ENCODE measurements at places on chromosomes 2 and 18.

DNA sequence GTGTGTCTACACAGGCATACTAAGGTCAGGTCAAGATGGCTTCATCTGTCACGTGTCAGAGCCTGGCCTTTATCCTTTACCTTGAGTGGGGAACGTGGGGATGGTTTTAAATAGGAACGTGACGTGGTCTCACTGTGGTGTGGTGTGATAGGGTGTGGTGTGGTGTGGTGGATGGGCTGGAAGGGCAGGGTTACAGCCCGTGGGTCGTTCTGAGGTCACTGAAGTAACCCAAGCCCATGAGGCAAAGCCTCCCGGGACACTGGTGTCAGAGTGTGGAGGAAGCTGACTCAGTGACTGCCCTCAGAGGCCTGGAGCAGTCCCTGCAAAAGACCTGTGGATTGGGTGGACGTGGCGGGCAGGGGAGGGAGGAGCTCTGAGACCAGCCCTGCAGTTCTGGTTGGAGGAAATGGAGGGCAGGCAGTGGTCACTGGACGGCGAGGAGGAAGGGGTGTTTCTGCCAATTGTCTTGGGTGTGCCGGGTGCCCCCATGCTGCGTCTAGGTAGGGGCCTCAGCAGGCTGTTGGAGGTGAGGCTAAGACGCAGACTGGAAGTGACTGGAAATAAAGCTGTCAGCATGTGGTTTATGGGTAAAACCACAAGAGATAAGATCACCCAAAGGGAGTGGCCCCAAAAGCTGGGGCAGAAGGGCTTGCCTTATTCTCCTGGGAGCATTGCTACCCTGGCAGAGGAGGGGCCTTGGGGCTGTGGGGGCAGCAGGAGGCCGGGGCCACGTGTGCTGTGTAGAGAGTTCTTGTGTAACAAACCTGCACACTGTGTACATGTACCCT, 84.8 kb downstream of the SH3RF3 start:
- no peak for DNase-seq

- no peak for DNase-seq
Measured at GRCh38 chr2:206790311-206790935, 25.0 kb downstream of the FASTKD2 start.

- no peak for DNase-seq
Measured at GRCh38 chr2:167733747-167734146, 513.6 kb downstream of the STK39 start.

- DNase-seq: no peak
Measured at GRCh38 chr18:28041366-28041765, 135.6 kb downstream of the CDH2 start.

DNA sequence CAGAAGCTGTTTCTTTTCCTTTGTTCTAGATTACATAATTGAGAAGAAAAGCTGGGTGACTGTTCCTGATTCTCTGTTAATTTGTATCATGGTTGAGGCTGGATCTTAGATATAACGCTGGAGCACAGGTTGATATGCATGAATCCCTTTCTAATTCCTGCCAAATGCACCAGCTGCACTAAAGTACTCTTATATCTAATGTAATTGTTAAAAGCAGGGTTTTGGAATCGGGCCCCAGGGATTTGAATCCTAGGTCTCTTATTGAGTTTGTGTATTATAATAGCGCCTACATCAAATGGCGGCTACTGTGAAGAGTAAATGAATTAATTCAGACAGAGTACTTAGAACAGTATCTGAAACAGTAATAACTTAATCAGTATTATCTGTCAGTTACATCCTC, 80.4 kb downstream of the MC4R start:
- DNase-seq: no peak

DNA sequence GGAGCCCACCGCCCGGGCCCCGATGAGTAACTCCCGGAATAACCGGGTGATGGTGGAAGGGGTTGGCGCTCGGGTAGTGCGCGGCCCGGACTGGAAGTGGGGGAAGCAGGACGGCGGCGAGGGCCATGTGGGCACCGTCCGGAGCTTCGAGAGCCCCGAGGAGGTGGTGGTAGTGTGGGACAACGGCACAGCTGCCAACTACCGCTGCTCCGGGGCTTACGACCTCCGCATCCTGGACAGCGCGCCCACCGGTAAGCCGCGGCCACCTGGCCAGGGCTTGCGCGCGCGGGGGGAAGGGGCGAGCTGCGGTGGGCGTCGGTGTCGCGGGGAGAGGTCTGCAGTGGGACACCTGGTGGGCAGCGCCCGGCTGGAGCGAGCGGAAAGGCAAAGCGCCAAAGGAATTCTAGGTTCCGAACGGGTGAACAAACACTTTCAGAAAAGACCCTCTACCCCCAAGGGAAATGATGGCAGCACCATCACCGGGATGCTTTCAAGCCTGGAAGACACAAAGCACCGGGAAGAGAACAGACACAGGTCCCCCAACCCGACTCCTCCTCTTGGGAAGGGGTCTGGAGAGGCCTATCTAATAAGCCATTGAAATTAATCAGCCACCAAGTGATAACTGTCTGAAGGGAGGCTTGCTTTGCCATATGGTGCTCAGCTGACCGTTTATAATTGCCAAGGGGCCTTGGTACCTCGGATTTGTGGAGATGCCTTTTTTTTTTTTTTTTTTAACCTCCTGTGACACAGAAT, 1.1 kb downstream of the MIB1 start:
- no peak for DNase-seq

DNA sequence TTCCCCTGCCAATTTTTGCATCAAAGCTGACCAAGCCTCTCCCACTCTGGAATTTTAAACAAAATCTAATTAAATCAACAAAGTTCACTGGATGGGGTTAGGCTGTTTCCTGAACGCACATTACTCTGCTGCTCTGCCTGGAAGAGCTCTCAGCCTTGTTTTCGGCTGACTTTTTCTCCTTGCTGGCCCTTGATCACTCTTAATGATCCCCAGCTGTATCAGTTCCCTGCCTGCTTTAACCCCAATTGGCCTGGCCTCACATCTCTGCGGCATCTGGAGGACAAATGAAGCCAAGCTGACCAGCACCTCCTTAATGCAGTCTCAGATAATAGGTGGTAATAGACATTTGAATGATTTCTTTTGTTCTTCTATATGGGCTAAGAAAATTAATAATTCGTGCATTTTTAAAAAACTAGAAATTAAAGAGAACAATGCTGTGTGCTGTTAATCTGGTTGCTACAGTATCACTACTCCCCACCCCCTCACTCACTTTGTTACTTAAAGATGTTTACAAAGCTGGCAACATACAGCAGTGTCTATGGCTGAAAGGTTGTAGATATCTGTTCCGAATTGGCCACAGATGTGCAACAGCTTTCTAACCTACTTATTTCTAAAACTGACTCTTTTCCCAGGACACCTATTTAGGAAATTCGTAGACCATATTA, 415.2 kb upstream of the KCNH7 start:
- no peak for DNase-seq

- no peak for DNase-seq
Measured at GRCh38 chr18:42977982-42978637, 137.4 kb downstream of the RIT2 start.

GRCh38 chr2:35973737-35974132, 381.8 kb upstream of the CRIM1 start:
- peak; percentile 95 for DNase-seq

GRCh38 chr2:31832363-31832762, 178.4 kb downstream of the MEMO1 start:
- no peak for DNase-seq

DNA sequence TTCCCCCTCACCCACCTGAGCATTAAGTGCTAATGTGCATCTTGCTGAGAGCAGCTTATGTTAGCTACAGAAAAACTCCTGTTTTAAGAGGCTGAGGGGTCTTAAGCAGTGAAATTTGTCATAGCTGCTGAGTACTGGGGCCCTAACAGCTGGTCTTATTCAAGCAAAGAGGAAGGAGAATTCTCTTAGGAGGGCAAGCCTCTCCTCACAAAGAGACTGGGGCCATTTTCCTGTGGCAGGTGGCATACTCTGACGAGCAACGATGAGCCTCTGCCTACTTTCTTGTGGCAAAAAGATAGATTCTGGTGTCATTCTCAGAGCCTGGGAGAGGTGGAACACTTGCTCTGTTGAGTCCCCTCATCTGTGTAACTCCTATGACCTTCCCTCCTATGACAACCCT, 53.2 kb downstream of the SPRED2 start:
- no peak for DNase-seq

GRCh38 chr18:11649839-11650238, 39.2 kb upstream of the GNAL start:
- no peak for DNase-seq

- peak; percentile 30 for DNase-seq
Measured at GRCh38 chr2:121650315-121650930, 1.2 kb upstream of the CLASP1 start.

- no peak for DNase-seq
Measured at GRCh38 chr2:84338069-84338468, 121.0 kb downstream of the SUCLG1 start.

GRCh38 chr2:239564587-239564986, 163.8 kb upstream of the HDAC4 start:
- DNase-seq: no peak

DNA sequence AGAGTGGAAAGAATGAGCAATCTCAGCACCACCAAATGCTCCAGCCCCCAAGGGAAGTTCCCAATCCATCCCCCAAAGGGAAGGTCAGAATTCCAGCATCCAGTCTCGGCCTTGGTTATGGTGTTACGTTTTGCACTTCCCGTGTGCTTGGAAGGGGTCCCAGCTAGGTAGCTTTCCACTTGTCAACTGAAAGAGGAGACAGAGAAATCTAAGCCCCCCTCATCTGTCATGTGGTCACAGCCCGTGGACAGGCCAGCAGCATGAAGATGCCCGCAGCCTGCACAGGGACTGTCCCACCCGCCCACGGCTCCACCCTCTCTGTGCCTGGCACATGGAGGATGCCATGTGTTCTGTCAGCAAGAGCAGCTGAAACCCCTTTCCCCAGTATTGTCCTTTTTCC, 32.1 kb downstream of the RHOB start:
- DNase-seq: no peak

- DNase-seq: no peak
Measured at GRCh38 chr2:215514516-215514915, 78.6 kb upstream of the FN1 start.

GRCh38 chr18:3180325-3180724, 39.4 kb downstream of the MYOM1 start:
- no peak for DNase-seq

DNA sequence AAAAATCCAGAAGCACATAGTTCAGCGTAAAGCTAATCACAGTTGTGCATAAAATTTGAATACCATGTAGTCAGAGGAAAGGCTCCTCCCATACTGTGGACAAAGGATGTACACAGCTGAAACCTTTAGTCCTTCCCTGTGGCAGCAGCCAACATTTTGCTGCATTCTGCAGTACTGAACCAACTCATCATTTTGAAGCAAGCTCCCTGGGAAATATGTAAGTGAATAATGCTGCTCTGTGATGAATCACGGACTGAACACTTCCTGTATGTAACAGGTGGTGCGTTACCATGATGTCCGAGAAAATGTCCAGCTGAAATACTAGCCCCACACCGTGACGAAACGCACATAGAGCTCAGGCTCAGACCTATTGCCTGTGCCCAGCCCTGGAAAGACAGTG, 421.1 kb upstream of the RAB12 start:
- no peak for DNase-seq

GRCh38 chr2:142052220-142052863, 78.5 kb downstream of the LRP1B start:
- DNase-seq: no peak

DNA sequence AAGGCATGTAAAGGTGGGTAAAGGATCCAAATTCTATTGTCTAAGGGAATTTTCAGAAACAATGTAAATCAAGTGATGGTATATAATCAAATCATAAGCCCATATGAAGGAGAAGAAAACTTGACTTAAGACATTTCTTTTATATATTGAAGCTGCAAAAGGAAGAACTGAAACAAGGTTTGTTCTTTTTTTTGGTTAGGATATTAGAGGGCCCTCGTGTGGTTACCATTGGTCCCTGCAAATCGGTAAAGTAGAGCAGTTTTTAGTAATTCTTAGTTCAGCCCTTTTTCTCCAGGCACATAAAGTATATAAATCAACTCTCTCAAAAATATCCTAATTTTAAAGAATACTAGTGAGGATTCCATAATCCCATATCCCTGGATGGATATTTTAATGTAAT, 105.6 kb upstream of the STK17B start:
- DNase-seq: peak; percentile 48

GRCh38 chr2:241821460-241822263, 12.7 kb downstream of the NEU4 start:
- DNase-seq: no peak

DNA sequence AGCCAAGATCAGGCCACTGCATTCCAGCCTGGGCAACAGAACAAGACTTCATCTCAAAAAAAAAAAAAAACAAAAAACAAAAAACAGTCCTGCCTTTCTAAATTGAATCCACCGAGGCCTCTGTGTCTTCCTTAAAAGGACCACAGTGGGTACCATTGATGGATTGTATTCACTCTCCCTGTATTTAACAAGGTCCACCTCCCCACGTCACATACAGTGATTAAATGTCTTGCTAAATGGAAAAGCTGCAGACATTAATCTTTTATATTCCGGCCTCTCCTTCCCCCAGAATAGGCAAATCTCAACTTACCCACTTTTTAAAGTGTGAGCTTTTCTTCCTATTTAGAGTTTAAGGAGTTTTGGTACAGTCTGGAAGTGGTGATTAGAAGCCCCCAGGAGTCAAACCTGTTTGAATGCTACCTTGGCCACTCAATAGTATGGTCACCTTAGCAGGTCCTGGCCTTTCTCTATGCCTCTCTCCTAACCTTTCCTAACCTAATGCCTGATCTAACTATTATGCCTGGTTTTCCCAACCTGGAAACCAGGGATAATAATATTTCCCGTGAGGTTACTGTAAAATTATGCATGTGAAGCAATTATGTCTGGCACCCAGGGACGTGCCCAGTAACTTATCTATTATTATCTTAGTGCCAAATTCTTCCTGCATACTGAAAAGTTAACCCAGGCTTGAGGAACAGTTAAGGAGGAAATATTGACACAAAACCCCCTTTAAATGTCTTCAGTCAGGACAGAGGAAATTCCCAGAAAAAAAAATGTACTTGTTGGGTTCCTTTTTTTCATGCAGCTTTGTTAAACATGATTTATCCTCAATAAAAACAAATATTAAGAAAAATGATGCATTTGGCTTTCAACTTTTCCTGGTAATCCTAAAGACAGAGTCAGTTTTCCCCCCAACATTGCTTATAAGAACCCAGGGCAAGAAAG, 3.1 kb downstream of the NFE2L2 start:
- no peak for DNase-seq

GRCh38 chr2:129483366-129483765, 496.1 kb upstream of the RAB6C start:
- no peak for DNase-seq

- DNase-seq: no peak
Measured at GRCh38 chr2:155908567-155908966, 424.0 kb downstream of the NR4A2 start.

DNA sequence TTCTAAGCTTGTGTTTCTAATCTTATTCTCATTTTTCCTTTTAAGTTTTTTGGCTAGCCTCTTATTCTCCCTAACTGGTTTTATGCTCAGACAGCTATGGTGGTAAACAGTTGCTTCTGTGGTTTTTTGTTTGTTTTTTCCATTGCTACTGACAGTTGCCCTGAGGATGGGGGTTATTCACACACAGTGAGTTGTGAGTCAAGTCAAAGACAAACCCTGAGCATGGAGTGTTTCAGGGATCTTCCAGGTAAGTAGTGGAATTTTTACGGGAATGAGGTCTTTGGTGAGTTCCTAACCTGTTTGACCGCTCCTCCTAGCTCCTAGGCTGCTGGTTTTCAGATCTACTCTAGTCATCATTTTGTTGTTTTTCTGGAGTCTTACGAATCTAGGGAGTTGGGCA, 162.8 kb downstream of the ZNF407 start:
- no peak for DNase-seq

GRCh38 chr18:78595924-78596573, 383.6 kb upstream of the SALL3 start:
- no peak for DNase-seq

Data from dermis microvascular lymphatic vessel endothelial cell (primary cell).